ENCODE measurements at places on chromosomes 5 and 9.

DNA sequence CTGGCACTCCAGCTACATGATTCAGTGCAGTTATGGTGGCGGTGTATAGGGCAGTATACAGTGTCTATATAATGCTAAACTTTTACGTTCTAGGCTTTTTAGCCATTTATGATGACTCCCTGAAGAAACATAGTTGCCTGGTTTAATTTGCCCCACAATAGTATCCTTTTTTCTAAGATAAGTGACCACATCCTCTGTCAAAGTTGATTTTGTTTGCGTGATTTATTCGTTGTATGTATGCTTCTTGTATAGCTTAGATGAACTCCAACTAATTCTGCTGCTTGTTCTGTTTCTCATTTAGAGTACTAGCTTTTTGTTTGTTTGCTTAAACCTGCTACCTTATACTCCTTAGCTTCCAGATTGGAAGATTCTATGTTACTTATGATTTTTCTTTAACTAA, 83.6 kb downstream of the ERMP1 start:
- no peak for DNase-seq

GRCh38 chr5:14852779-14853178, 18.8 kb downstream of the ANKH start:
- no peak for DNase-seq

DNA sequence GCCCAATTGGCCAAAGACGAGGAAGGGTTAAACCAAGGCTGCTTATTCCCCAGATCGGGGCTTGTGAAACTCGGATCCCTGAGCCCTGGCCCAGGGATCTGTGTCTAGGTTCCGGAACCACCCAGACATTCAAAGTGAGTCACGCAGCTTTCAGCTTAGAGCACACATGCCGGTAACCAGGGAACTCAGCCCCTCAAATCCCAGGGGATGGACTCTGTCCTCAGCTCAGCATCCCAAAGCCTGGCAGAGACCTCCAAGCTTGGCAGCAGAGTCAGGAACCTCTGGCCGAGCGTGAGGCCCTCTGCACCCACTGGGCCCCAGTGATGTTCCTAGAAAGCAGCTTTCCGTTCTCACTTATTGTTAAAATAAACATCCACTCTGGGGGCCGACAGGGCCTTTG, 5.1 kb downstream of the PNPLA7 start:
- DNase-seq, result no peak

DNA sequence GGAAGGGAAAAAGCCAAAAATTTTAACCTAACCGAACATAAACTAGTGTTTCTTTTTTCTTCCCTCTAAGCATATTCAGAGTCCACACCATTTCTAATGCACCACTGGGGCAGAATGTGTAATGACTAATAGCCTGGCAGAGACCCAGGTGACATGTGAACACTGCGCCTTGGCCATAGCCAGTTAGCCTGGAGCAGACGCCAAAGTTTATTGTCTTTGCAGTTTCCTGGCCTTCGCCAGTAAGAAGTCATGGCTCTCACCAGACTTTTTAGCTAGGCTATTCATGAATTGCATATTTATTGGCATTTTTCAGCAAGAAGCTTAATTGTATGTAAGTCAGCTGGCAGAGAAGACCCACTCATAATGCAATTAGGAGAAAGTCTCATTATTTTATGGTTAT, 182.8 kb upstream of the SLC27A6 start:
- DNase-seq, result peak; percentile 13

GRCh38 chr5:1997640-1998347, 115.1 kb upstream of the IRX4 start:
- no peak for DNase-seq

- DNase-seq, result no peak
These were observed 130.2 kb downstream of the ARRDC3 start for GRCh38 chr5:91252916-91253315.

DNA sequence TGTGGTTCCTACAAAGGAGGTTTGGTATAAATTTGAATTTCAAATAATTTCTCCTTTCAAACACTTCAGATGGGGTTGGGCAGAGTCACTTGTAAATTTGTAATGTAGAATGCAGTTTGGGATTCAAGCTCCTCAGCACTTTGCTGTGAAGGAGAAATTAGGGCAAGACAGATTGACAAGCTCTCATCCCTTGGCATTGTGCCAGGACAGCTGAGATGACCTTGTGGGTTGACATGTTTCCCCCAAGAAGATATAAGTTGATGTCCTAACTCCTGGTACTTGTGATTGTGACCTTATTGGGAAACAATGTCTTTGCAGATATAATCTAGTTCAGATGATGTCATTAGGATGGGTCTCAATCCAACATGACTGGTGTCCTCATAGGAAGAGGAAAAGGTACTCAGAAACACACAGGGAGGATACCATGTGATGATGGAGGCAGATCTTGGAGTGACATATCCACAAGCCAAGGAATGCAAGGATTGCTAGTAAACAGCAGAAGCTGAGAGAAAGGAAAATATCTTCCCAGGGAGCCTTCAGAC, 408.3 kb downstream of the MED10 start:
- DNase-seq, result no peak

DNA sequence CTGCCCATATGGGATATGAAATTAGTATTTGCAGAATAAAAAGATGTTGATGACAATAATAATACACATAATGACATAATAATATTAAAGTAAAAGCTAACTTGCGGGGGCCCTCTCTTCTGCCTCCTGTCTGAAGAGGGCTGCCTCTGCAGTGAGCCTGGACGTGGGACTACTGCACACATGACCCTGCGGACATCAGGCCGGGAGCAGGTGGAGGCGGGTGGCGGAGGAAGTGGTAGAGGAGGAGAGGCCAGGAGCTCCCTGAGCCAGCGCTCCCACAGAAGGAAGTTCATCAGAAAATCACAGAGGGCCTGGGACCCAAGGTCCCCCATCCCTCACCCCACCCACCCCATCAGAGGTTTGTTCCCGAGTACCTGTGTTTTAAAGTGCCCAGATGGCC, 60.5 kb downstream of the ROPN1L start:
- DNase-seq, result no peak

DNA sequence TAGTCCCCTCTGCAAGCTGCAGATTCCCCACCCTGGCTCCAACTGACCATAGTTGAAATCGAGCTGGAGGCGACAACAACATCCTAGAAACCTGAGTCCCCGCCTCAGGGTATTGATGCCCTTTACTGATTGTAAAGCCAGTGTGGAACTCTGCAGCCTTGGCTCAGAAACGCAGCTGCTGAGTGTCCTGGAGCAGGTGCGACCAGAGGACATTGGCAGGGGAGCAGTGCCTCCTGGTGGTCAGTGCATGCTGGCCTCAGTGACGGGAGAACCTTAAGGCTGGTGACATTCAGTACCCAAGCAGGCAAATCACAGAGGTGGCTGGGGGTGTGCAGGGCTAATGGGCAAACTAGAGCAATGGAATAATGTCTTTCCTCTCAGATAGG, 20.4 kb upstream of the ZNF354B start:
- peak; percentile 37 for DNase-seq

- no peak for DNase-seq
These were observed 34.6 kb downstream of the RXRA start for GRCh38 chr9:134360897-134361296.

- DNase-seq, result no peak
These were observed 9.3 kb downstream of the BAAT start for GRCh38 chr9:101375546-101375945.

DNA sequence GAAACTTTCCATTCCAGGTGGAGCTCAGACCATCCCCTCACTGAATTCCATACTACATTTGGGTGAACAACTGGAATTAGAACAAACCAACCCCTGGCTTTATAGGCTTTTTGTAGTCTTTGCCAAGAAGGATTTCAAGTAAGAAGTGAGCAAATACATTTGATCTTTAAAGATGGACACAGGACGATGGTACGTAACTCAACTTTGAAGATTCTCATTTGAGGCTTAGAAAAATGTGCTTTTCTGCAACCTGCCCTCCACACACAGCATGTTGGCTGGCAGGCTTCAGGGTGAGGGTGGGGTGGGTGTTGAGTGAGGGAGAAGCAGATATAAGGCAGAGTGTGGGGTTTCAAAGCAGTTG, 175.8 kb downstream of the DCP2 start:
- DNase-seq, result no peak

- no peak for DNase-seq
These were observed 43.5 kb downstream of the AGXT2 start for GRCh38 chr5:35004200-35004599.

DNA sequence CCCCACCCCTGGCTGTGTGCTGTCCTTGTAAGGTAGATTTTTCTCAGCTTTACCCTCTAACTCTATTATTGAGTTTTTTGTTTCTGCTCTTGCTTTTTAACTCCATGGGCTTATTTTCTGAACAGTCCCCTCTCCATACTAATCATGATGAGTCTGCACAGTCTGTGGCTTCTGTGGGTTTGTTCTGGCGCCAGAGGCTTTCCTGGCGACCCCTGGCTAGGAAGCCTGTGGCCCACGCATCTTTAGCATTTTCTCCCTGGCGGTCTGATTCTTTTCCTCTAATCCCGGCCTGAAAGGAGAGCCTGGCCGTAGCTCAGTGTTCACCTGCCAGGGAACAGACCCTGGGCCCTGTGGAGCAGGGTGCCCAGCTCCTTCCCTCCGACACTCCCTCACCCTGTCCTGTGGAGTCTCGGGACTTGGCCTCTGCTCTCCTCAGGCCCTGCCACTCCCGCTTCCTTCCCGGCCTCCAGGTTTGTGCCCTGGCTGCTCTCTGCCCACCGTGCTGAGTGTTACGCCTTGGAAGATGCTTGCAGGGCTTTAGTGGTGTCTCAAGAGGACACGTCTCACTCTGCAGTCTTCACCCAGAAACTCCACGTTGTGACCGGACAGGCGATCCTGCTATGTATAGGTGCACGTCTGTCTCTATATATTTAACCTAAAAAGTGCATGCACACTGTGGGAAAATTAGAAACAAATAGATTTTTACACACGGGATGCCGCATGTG, 31.7 kb upstream of the LRRC14B start:
- peak; percentile 10 for DNase-seq

DNA sequence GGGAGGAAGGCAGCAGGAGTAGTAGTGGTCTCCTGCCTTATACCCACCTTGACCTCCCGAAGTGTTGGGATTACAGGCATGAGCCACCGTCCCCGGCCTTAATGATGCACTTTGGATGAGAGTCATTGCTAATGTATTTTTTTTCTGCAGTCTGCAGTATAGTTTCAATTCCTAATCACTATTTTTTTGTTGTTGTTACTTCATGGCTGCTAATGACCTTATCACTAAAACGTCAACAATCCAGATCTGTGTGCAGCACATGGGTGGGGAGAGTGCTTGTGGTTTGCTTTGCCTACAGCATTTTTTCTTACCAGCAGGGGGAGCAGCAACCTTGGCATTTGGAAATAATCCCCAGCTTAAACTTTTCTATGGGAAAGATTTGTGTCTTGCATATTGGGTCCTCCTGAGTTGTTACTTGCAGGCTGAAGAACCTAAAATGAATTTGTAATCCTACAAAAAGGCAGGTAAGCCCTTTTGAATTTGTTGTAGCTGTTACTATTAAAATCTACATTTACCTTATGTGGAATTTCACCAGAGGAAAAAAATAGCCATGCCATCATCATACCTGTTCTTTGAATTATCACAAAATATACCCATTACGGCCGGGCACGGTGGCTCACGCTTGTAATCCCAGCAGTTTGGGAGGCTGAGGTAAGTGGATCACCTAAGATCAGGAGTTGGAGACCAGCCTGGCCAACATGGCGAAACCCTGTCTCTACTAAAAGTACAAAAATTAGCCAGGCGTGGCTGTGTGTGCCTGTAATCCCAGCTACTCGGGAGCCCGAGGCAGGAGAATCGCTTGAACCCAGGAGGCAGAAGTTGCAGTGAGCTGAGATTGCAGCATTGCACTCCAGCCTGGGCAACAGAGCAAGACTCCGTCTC, 6.3 kb upstream of the MED7 start:
- peak; percentile 77 for DNase-seq

GRCh38 chr5:33261305-33261704, 179.5 kb upstream of the TARS1 start:
- DNase-seq, result no peak

- DNase-seq, result no peak
These were observed 212.9 kb downstream of the PBX3 start for GRCh38 chr9:125959951-125960619.

- DNase-seq, result no peak
These were observed 79.0 kb downstream of the ADCY2 start for GRCh38 chr5:7474821-7475403.

DNA sequence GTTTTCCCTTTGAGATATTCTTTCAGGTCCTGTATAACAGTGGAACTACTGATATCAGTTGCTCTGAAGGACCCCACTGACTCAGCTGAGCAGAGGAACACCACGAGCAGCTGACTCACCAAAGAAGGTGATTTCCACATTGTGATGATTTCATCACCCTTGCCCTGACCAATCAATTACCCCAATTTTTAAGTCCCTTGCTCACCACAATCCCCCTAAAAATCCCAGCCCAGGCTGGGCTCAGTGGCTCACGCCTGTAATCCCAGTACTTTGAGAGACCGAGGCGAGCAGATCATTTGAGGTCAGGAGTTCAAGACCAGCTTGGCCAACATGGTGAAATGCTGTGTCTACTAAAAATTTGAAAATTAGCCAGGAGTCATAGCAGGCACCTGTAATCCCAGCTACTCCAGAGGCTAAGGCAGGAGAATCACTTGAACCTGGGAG, 125.3 kb upstream of the ABCA1 start:
- DNase-seq, result peak; percentile 27

DNA sequence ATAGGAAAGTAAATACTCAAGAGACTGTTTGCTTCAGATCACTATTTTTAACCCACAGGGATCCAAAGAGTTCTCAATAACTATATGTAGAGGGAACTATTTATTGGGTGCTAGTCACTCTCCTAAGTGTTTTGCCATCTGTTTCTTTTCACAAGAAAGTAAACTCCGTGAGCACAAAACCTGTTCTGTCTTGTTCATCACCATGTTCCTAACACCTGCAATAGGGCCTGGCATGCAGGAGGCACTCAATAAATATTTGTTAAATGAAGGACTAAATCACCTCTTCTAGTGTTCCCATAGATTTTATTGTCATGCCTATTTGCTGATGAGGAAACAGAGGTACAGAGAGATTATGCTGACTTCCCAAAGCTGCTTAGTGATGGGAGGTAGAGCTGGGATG, 118.2 kb downstream of the VCAN start:
- no peak for DNase-seq

Data from left colon (tissue), 2 donors.